ENCODE measurements at places on chromosomes 4 and X. TPM values are rescaled to one million over a fixed set of nuclear protein-coding genes. Genes with fewer than 3 reads are reported as not detected.

DNA sequence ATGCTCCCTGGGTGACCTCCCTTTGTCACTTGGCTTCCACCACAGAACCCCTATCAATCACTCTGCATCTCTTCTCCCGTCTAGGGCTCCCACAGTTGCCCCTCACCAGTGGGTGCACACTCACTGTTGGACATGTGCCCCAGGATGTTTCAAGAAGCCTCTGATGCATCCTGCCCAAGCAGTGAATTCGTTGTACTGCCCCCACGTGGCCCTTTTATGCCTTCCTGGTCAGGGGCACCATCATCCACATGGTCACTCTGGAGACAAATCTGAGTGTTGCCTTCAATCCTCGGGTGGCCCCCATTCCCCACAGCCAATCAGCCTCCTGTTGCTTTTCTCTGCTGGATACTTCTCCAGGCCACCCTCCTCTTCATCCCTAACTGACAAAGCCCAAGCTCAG lies 12.2 kb downstream of the ITIH6 start:
- no peak overlapping the region for H3K4me3 ChIP-seq
- H3K27me3 ChIP-seq, result no peaks in the 10 kb centered on the region
- no peak overlapping the region for H3K27ac ChIP-seq
- no peaks in the 10 kb centered on the region for H3K4me1 ChIP-seq
- no peaks in the 10 kb centered on the region for H3K36me3 ChIP-seq

Gene C4orf36
- not detected for total RNA-seq

- no peaks in the 10 kb centered on the region for H3K27me3 ChIP-seq
- no peak overlapping the region for H3K27ac ChIP-seq
- H3K36me3 ChIP-seq, result no peaks in the 10 kb centered on the region
- DNase-seq, result no peak
Observed at GRCh38 chrX:39767446-39767845, 330.3 kb downstream of the BCOR start.

Gene INTU
- not detected for total RNA-seq

Gene CXorf65
- total RNA-seq, result 26.4 TPM

Gene CSN1S1
- not detected for total RNA-seq

Measured in activated CD4-positive, alpha-beta memory T cell treated with anti-CD3 and anti-CD28 coated beads, Interleukin-2, amount 10 ng/mL, durations not matched to agents 7 days and 5 days (primary cell).